ENCODE measurements at places on chromosomes 13 and 19.
A peak's percentile ranks its signal among the peaks of the same experiment; 100 is the strongest.

DNA sequence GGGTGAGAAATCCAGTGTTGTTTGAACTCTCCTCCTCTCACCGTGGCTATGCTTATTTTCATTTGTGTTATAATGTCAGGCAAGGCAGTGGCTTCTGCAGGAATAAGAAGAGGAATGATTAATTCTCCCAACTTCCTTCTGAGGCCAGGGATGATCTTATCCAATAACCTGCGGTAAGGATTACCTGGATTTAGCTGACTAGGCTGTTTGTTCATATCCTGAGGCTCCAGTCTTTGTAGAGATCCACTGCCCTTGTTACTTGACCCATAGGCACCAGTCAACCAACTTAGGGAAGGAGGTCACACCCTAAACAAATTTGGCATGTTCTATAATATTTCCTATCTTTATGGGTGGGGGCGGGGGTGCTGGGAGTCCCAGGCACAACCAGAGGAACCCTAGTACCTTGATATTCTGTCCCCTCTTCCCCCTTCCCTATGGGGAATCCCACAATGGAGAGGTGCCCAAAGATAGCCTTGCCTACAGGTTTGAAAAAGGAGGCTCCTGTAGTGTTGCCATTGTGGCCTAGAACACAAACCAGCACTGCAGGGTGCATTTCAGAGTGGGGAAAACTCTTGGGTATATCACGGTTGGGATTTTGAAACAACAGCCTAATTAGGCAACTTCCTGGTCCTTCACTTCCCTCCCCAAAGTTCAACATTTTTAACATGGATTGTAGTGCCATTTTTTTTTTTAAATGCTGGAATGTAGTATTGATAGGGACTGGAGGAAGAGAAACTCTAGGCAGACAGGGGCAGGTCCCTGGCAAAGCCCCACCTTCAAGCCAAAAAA is 977.5 kb upstream of the SPRY2 start:
- DNase-seq, result no peak

DNA sequence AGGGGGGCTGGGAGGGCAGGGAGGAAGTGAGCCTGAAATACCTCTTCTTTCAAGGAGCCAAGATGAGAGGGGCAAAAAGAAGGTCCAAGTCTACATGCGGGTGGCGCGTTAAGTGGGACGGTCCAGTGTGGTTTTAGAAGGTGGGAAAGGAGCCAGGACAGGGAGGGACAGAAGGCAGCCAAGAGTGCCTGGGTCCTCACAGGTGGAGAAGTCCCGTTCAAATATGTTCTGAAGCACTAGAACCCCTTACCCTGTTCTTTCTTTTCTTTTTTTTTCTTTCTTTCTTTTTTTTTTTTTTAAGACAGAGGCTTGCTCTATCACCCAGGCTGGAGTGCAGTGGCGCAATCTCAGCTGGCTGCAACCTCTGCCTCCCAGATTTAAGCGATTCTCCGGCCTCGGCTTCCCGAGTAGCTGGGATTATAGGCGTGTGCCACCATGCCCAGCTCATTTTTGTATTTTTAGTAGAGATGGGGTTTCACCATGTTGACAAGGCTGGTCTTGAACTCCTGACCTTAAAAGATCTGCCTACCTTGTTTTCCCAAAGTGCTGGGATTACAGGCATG is 7.4 kb downstream of the CAMSAP3 start:
- no peak for DNase-seq

DNA sequence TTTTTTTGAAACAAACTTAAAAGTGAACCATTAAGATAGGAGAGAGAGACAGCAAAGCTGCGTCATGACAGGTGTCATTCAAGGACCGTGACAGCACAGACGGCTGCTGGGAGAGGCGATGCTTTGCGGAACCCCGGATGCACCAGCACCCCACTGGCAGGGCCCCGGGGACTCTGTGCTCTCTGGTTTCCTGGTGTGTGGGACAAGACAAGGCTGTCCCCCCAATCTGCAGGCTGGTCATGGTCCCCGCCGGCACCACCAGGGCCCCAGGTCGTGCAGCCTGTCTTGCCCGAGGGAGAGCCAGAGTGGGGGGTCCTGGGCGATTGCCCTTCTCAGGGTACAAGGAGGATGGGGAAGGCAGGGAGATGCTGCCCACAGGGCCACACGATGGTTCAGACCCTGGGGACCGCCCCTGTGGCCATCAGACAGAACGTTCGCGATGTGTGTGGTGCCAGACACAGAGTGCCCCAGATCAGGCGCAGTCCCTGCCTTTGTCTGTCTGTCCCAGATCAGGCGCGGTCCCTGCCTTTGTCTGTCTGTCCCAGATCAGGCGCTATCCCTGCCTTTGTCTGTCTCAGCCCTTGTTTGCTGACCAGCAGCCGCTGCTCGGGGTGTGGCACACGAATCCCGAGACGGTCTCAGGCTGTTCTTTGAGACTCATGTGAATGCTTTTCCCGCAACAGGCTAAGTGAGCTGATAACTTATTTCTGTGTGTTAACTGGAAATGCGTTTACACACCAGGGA is 36.1 kb downstream of the ADPRHL1 start:
- no peak for DNase-seq

- DNase-seq, result peak; percentile 45
Measured at GRCh38 chr19:46624958-46625661, at the start of gene PTGIR. Gene PTGIR, minus strand, starts transcription at chr19:46625089. Its CDS starts 864 bp downstream, at chr19:46624225.

GRCh38 chr13:110920038-110920437 is 5.2 kb upstream of the ANKRD10 start:
- no peak for DNase-seq

GRCh38 chr19:15759962-15760565 is 22.3 kb downstream of the OR10H3 start:
- no peak for DNase-seq

DNA sequence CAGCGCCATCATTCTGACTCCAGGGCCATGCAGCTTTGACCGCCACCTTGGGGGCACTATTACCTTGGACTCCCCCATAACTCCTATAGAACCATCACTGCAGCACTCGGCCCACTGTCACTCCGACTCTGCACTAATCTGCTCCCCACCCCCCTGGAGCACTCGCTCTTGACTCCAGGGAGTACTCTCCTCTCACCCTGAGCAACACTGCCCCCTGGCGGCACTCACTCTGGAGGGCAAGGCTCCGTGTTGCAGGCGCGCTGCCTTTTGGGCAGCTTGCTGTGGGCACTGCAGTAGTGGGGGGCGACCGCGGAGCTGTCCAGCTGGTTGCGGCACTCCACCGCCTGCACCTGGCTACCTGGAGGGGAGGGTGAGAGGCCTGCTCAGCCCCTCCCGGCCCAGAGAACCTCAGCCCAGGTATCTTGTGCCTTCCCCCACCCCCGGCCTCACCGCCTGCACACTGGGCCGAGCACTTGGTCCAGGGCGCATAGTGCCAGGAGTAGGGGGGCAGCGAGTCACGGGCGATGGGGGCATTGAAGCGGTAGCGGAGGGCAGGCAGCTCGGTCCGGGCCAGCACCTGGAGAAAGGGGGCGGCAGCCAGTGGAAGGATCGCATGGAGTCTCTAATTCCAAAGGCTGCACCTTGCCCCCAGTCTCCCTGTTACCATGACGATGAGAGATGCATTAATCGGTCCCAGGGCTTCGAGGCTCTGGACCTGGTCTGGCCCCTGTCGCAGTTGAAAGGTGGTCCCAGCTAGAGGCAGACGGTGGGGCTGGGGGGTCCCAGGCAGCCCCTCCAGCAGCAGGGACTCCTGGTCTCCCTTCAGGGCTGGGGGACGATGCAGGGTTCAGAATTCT is 8.9 kb upstream of the MYO1F start:
- peak; percentile 47 for DNase-seq

GRCh38 chr13:40801255-40802217 is 12.1 kb downstream of the SLC25A15 start:
- no peak for DNase-seq

DNA sequence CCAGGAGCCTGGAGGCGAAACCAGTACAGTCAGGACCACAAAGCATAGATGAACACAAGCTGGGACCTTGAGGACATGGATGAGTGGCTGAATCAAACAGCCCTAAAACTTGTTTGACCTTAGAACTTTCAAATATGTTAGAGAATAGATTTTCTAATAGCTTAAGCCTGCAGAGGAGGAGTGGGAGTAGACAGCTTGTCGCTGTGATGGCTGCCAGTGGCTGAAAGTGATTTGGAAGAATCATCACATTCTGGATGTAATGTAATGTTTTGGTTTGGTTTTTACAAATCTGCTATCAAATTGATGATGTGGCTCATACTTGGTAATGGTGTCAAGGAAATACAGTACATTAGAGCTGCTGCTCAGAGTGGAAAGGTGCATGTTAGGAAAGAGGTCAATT is 12.0 kb downstream of the IGFL3 start:
- DNase-seq, result no peak

- no peak for DNase-seq
Measured at GRCh38 chr13:39672378-39673132, 17.1 kb downstream of the COG6 start.

DNA sequence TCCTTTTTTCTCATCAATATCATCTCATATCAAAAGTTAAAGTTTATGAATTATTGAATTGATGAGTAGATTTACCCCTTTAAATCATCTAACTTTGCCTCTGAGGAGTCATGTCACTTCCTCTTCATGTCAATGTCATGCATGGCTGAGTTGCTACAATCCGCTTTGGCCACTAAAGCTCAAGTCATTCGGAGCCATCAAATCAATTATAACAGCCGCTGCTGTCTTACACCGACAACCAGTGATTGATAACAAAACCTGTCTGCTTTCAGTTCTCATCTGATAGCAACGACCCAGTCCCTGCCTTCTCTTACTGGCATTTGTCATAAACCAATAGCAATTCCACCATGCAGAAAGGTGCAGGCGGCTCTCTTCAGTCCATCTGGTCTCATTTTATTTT is 429.3 kb downstream of the DIAPH3 start:
- DNase-seq, result no peak

GRCh38 chr13:32426990-32427851 is 709 bp downstream of the N4BP2L1 start:
- peak; percentile 63 for DNase-seq

DNA sequence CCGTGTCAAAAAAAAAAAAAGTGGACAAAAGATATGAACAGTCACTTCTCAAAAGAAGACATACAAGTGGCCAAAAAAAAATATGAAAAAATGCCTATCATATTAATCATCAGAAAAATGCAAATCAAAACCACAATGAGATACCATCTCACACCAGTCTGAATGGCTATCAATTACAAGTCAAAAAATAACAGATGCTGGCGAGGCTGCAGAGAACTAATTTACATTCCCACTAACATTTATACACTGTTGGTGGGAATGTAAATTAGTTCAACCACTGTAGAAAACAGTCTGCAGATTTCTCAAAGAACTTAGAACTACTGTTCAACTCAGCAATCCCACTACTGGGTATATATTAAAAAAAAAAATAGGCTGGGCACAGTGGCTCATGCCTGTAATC is 26.5 kb upstream of the FOXO1 start:
- no peak for DNase-seq

Measured in CD4-positive, alpha-beta T cell treated with Interferon gamma for 1 hour (primary cell).